ENCODE measurements at places on chromosomes 12 and 14.

DNA sequence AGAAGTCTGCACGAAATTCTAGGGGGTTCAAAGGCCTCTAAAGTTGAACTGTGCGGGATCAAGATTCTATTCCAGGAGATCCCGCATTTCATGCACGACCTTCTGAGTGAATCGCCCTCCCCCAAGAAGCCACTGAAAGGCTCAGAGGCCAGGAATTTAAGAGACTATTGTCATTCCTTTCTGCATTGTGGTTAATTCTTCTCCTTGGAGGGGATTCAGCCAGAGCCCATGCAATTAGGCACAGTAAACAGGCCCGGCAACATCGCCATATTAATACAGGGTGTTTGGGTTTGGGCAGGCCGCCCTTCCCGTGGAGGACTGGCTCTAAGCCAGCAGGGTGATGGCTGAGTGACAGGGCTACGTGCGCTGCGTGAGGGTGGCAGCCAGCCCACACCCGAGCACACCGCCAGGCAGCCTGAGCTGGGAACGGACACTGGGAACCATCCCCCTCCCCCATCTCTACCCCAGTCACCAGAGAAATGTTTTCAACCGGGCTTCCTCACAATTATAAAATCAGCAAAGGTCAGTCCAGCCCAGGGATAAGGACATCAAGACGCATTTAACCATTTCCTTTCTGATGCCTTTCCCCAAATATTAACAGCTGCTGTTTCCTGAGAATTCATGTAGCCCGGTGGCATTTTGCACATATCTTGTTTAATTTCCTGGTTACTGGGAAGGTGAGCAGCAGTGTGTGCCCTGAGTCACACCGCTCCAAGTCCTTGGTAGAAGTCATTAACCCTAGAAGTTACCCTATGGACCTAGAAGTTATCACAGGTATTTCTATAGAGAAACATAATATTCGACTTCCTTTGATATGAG, 12.5 kb downstream of the EGLN3 start:
- DNase-seq: no peak

DNA sequence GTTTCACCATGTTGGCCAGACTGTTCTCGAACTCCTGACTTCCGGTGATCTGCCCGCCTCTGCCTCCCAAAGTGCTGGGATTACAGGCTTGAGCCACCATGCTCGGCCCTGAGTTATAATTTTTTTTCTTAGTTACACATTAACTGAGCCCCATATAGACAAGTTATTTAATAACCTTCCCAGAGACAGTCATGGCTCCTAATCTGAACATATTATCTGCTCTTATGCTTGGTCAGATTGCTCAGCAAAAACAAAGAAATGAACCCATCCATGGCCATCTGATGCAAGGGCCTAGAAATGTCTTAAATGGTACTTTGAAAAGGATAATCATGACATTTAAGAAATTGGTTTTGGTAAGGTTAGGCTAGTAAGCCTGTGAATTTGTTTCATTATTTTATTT, 13.0 kb downstream of the SAMD15 start:
- DNase-seq: no peak

DNA sequence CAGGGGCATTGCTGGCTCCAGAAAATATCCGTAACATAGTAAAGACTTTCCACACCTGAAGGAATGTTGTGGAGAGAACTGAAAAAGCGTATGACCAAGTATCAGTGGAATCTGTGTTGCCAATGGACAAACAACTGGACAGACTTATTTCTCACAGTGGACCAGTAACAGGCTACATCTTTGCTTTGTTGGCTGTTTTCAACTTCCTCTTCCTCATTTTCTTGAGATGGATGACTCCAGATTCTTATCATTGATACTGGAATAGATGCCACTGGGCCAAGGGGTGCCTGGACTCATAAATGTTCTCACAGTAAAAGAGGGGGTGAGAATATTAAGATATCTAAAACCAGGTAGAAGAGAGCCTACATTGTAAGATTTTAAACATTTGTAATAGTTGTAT, 6.4 kb downstream of the GAS2L3 start:
- no peak for DNase-seq

GRCh38 chr14:68951035-68951797, 27.9 kb downstream of the ACTN1 start:
- DNase-seq: peak; percentile 95

GRCh38 chr14:71645656-71646055, 286.6 kb upstream of the RGS6 start:
- DNase-seq: peak; percentile 46

DNA sequence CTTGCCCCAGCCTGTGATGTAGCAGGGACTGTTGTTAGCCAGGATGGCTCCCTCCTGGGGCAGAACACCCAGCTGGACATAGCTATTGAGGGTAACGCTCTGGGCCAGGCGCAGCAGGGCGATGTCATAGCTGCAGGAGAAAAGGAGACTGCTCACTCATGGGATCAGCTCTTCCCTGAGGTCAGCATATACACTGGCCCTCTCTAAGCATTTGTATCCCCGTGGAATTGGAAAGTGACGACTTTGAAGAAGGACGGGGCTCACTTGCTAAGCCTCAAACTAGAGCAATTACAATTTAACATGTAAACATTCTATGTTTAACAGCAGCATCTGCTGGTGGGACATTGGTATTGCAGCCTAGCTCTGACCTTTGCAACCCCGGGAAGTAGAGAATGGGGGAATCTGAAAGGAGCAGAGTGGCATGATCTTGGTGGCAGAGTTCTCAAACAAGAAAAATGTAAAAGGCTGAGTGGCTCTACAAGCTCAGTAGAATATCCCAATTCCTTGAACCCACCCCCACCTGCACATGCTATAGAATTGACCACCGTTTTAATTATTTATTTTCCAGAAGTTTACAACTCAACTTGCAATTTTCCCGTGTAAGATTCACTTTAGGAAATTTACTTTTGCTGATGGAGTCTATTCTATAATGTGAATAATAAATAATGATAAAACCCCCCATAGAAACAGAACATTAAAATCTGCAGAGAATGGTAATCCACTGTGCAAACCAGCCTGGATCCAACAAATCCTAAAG, 5.0 kb downstream of the CELA1 start:
- peak; percentile 58 for DNase-seq
